Stimulated activated CD8-positive, alpha-beta memory T cell treated with anti-CD3 and anti-CD28 coated beads, Interleukin-12 subunit alpha, Interleukin-12 subunit beta, amount 100 ng/mL, for 4 hours (primary cell): ENCODE measurements at places on chromosomes 6 and 20.

GRCh38 chr20:31522731-31523130, 8.5 kb downstream of the HM13 start:
- no peak for DNase-seq

DNA sequence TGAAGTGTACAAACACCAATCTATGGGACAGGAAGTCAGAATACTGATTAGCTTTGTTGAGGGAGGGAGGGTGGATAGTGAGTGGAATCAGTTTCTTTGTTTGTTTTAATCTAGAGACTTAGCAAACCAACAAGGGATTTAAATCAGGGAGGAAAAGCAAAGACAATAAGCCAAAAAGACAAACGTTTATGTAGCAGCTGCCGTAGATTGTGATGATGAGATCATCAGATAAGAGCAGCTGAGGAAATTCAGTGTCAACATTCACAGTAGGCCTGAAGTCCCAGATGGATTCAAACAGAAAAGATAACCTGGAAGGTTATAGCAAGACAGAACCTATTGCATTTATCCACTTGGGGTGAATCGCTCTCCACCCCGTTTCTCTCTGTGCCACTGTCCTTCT, 104.9 kb upstream of the SYNDIG1 start:
- DNase-seq: no peak

DNA sequence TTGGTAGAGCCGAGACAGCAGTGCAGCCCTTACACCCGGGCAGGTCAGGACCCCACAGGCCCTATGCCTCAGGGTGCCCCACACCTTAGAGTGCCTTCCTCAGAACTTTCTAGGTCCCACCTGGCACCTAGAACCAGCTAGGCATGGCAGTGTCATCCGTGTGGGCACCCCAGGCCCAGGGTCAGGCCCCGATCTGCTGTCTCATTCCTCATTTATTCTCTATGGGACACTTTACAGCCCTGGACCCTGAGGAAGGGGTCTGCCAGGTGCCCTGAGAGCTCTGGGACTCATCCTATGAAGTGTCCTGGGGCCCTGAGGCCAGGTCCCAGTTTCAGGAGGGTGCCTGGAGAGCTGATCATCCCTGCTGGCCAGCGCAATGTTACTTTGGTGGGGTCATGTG, 8.1 kb upstream of the BPI start:
- no peak for DNase-seq

GRCh38 chr6:11188161-11188915, 44.1 kb downstream of the NEDD9 start:
- no peak for DNase-seq

- DNase-seq: no peak
Measured at GRCh38 chr20:24753130-24753529, 195.9 kb upstream of the CST7 start.

DNA sequence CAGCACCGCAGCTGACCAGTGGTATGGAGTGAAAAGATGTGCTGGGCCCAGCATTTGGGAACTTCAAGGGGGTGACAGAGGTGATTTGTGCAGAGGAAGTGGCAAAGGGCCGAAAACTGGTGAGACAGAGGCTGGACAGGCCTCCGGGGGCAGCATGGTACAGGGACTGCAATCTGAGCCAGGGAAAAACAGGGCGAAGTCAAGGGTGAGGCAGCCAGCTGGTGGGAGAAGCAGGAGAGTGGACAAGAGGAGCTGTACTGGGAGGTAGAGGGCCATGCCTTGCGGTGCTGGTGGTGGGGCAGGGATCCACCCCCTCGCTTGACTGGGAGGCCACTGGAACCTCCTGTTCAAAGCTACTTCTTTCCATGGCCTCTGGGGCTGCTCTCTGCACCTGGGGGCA, 7.3 kb upstream of the GFRA4 start:
- no peak for DNase-seq

DNA sequence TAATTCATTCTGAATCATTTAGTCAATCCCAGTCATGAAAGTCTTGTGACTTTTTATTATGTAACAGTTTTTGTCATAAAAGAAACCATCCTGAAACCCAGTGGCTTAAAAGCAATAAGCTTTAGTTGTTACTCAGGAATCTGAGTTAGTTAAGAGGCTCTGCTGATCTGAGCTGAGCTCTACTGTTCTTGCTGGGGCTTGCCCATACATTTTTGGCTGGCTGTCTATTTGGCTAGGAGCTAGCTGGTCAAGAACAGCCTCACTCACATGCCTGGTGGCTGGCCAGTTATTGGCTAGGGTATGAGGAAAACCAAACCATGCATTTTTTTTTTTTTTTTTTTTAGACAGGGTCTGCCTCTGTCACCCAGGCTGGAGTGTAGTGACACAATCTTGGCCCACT, 10.6 kb downstream of the TCF21 start:
- DNase-seq: no peak

DNA sequence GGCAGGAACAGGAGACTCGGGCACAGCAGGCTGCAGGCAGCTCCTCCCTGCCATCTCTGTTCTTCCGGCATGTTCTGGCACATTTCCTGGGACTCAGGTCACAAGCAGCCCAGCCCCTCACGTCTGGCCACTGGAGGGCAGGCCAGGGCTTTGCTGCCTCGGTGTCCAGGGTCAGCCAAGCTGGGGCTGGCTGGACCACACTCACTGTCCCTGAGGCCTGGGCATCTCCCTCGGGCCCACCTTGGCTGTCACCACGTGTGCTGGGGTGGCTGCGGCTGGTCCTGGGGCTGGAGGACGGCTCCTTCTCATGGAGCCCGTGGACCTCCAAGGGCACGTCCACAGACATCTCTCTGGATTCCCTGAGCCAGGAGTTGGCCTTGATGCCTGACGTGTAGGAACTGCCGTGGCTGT, 18.5 kb downstream of the FRMD1 start:
- no peak for DNase-seq

DNA sequence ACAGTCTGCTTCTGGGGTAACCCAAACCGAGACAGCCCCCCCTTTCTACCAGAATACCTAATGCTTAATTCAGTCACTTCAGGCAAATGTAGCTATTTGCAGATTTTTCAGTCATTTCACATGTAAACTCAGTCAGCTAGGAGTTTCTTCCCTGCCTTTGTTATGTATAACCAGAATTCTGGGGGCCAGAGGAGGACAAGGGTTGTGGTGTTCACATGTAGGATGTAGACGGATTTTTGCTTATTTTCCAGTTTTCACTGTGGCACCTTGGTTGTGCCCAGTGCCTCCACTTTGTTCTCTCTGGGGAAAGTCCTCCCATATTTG, 51.1 kb downstream of the PROKR2 start:
- no peak for DNase-seq

GRCh38 chr6:40540790-40541189, 46.4 kb downstream of the LRFN2 start:
- no peak for DNase-seq

- no peak for DNase-seq
Measured at GRCh38 chr6:40642837-40643236, 55.7 kb upstream of the LRFN2 start.

- DNase-seq: no peak
Measured at GRCh38 chr6:46440141-46440540, 51.1 kb downstream of the RCAN2 start.

- no peak for DNase-seq
Measured at GRCh38 chr6:13012296-13012695, 295.7 kb downstream of the PHACTR1 start.

GRCh38 chr6:111662072-111662793, 56.6 kb upstream of the TRAF3IP2 start:
- DNase-seq: no peak

DNA sequence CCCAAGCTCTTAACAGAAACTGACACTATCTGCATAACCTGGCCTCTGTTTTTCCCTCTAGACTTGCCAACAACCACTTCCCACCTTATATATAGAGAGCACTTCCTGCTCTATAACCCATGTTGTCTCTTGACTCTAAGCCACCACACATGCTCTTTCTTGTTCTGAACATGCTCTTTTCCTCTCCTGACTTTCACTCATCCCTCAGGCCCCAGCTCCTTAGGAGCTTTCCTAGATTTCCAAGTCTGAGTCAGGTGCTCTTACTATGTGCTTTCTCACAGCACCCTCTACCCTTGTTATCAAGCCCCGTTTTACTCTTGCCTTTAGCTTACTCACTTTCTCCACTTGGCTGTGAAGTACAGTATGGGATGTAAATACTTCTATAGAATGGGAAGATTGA, 143.9 kb upstream of the EYA4 start:
- no peak for DNase-seq

DNA sequence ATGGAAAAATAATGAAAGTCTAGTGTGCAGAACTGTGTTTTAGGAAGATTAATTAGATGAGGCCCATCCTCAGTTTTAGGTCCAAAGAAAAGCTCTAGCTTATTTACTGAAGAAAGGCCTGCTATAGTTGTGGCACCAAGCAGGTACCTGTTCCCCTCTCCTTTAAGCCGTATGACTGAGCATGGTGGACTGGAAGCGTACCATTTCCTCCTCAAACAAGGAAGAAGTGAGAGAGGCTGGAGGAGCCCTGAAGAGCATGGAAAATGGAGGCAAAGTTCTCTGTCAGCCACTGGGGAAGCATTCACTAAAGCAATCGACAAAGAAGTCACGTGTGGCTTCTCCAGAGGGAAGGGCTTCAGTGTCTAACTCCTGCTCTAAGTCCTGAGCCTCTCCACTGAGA, 100.2 kb downstream of the MAN1A1 start:
- DNase-seq: no peak

GRCh38 chr6:12170351-12171092, 119.6 kb upstream of the EDN1 start:
- DNase-seq: no peak

- DNase-seq: no peak
Measured at GRCh38 chr6:77011929-77012545, 451.3 kb downstream of the HTR1B start.

DNA sequence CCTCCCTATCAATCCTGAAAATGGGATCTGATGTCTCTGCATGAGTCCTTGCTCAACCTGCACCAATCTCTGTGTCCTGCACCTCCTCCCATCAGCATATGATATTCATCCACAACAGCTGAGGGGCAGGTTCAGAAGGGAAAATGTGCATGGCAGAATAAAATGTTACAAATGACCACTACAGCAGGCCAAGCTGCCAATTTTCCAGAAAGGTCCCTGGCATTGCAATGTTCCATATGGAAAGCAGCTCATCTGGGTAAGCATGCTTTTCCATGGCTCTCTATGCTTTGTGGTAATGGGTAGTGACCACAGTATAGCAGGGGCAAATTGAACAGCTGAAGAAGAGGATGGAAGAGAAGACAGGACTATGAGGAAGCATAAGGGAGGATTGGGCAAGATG, 841.2 kb upstream of the FLRT3 start:
- DNase-seq: no peak

GRCh38 chr20:50911030-50911429, 20.2 kb downstream of the ADNP start:
- DNase-seq: no peak

DNA sequence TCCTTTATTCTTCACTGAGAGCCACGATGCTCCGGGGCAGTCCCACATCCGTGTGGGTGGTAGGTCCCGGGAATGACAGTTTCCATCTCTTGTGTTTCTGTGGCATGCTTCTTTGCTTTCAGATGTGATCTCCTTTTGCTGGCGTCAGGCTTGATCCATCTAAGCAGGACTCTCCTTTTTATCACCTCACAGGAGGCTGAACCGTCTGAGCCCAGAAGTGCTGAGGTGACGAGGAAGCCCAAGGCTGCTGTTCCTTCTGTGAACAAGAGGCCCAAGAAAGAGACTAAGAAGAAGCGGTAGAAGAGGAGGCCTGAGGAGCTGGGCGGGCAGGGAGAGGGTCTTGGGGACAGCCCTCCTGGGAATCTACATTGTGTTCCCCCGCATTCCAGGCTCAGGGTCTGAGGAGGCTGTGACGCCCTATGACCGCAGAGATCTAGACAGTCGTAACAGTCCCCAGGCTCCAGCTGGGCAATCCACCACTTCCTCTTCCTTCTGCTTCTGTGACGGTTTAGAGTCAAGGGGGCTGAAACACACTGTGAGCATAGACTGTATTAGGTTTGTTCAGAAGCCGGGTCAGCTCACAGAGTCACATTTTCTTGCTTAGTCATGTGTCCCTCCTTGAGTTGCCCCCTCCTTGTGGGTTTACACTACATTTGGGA, 26.8 kb downstream of the MANBAL start:
- DNase-seq: no peak

DNA sequence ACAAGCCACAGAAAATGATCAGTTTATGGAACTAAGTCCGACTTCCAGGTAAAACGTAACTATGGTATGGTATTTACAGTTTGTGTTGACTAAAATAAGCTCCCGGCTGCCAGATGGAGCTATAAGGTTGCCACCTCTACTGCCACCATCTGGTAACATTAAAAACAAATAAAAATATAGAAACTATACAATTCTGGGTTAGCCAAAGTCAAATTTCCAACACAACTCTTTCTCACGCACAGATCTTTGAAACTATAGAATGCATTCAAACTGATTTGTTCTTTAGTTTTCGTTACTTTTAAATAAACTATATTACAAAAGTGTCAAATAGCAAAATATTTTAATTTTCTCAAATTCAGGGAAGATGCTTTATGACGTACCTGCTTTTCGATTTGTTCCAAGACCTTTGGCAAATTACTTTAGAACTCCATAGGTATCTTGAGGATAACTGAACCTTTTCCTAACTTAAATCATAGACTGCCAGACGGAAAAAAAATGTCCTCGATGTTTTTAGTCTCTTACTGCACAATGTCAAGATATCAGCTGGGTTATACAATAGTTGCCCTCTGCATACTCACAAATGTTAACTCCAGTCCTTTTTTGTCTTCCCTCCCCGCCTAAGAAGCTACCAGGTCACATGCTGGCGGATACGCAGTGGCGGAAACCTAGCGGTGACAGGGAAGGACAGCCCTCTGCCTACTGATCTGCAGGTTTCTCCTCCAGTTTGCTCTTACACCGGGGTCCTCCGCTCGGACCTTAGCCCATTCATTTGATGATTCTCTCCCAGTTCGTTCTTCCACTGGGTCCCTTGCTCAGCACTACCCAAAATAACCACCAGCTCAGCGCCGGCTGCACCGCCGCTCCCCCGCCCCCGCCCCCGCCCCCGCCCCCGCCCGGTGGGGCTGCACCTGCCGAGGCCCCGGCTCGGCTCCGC, 888 bp downstream of the SLC17A5 start:
- peak; percentile 40 for DNase-seq

DNA sequence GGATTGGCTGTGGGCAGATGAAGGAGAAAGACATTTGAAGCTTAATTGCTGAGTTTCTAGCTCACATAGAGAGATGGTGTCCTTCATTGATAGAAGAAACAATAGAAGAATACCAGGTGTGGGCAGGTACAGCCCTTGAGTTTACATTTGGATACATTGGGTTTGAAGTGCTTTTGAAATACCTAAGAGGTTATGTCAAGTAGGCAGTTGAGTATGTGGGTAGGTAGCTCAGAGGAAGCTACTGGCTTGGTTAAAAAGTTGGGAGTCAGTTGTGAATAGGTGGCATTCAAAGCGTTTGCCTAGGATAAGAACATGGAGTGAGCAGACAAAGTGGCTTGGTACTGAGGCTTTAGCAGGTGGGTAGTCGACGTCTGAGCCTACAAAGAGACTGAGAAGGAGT, 25.0 kb downstream of the NDUFAF5 start:
- DNase-seq: no peak

GRCh38 chr6:34705241-34705640, 8.7 kb upstream of the ILRUN start:
- DNase-seq: no peak

GRCh38 chr6:69293471-69293870, 503.3 kb downstream of the LMBRD1 start:
- no peak for DNase-seq
